ENCODE measurements at places on chromosomes 4 and X.

GRCh38 chr4:31041385-31041784, 321.2 kb downstream of the PCDH7 start:
- no peak for DNase-seq

GRCh38 chr4:1731180-1731579, 9.9 kb downstream of the TACC3 start:
- no peak for DNase-seq

GRCh38 chrX:124378643-124379042, 32.3 kb downstream of the SH2D1A start:
- no peak for DNase-seq

- DNase-seq, result no peak
These were observed 35.1 kb downstream of the SMIM31 start for GRCh38 chr4:164789047-164789446.

- DNase-seq, result peak; percentile 94
These were observed 1.6 kb upstream of the ASB5 start for GRCh38 chr4:176270669-176271068.

DNA sequence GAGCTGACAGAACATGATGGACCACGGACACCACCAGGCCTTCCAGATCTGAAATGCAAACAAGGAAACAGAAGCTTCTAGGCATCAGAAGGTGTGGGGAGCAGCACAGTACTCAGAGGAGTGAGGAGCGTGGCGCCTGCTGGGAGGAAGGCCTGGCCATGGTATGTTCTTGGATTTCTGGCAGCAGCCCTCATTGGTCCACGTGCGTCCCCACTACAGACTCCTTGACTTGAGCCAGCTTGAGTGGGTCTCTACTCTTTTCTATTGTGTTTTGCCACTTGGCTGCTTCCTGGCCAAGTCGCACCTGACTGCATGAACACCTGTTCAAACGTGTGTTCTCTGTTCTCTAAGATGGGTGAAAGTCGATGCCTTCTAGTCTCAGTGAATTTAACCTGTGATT, 18.0 kb downstream of the ZNF275 start:
- no peak for DNase-seq

- no peak for DNase-seq
These were observed 23.3 kb downstream of the AMER1 start for GRCh38 chrX:64182208-64182607.

DNA sequence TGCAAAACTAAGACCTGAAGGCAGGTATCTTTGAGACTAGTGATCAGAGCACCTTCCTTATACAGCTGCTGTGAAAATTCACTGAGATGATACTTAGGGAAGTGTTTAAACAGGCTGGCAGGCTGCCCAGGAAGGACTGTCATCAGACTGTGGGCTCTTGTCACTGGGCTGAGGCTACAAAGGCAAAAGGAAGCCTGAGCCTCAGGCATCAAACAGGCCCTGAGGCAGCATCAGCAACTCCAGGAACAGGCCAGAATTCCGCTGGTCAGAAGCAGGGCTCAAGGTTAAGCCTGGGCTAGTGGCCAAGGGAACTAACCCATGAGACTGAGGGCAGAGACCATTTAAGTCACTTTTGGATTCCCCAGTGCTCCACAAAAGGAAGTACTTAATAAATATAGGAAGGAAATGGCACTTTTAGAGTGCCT, 12.8 kb downstream of the PJA1 start:
- no peak for DNase-seq

DNA sequence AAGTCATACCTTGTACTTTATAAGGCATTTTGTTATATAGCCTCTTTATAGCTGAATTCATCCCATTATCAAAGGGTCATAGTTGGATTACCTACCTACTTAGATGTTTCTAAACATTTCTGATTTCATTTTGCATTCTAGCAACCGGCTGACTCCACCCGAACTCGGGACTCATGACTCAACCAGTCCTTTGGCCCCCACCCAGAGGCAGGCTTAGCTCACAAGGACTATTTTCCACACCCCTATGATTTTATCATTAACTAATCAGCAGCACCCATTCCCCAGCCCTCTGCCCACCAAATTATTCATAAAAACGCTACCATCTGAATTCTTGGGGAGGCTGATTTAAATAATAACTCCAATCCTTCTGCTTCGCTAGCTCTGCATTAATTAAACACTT, 79.9 kb upstream of the EGFL6 start:
- DNase-seq, result no peak

All from fibroblast of skin of left biceps (primary cell).